Stimulated activated CD8-positive, alpha-beta memory T cell treated with anti-CD3 and anti-CD28 coated beads, Interleukin-7, amount 100 ng/mL, for 1 hour (primary cell): ENCODE measurements at places on chromosomes 2 and 18.

GRCh38 chr2:109175350-109175678 is 46.3 kb downstream of the SH3RF3 start:
- no peak for DNase-seq

DNA sequence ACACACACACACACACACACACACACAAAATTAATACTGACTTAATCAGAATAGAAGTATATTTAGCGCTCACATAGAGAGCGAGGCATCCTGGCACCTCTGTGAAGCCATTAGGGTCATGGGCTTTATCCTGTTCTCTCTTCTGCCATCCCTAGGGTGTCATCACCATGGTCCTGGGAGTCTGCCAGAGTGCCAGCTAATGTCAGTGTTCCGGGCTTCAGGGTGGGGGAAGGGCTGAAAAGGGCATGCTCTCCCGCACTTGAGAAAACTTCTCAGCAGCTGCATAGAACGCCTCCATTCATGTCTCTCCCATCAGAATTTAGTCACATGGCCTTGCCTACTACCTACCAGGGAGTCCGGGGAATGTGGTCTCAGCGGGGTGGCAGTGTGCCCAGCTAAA is 19.7 kb upstream of the DYNC2LI1 start:
- no peak for DNase-seq

- no peak for DNase-seq
Observed at GRCh38 chr2:162839419-162839818, 852 bp upstream of the KCNH7 start.

GRCh38 chr18:42412281-42412680 is 457.2 kb downstream of the PIK3C3 start:
- DNase-seq, result no peak

- no peak for DNase-seq
Observed at GRCh38 chr2:44071454-44072046, 75.8 kb upstream of the LRPPRC start.

GRCh38 chr2:46642218-46642617 is 162.9 kb downstream of the TMEM247 start:
- DNase-seq, result no peak

GRCh38 chr2:219595256-219595655 is 2.4 kb upstream of the STK11IP start:
- DNase-seq, result no peak

GRCh38 chr18:67074309-67074708 is 442.2 kb downstream of the DSEL start:
- DNase-seq, result no peak

DNA sequence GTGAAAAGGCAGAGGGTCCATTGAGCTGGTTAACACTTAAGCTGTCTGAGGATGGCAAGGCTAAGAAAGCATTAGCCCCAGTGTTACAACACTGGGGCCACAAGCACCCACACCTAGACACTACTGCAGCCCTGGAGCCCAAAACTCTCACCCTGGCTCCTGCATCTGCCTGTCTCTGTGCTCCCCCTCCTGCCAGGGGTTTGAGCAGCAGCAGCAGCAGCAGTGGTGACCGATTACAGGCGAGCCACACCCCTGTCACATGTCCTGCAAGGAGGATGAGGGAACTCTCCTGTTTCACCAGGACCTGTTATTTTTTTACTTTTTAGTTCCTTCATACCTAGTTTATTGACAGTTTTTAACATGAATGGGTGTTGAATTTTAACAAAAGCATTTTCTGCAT is 326.7 kb upstream of the MAP2 start:
- no peak for DNase-seq

DNA sequence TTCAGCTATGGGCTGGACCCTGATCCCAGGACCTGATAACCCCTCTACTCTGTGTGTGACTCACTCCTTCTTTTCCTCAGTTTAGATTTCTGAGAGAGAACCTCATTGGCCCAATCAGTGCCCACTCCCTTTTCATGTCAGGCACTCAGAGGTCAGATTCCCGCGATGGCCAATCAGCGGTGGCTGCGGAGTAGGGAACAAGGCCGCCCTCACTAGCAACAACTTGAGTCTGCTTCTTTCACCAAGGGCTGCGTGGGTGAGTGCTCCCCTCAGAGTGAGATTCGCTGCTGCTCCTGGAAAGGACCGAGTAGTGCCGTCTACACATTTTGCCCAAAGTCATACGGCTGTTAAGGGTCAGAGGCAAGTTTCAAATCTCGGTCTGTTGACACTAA is 34.7 kb downstream of the NPPC start:
- DNase-seq, result no peak

DNA sequence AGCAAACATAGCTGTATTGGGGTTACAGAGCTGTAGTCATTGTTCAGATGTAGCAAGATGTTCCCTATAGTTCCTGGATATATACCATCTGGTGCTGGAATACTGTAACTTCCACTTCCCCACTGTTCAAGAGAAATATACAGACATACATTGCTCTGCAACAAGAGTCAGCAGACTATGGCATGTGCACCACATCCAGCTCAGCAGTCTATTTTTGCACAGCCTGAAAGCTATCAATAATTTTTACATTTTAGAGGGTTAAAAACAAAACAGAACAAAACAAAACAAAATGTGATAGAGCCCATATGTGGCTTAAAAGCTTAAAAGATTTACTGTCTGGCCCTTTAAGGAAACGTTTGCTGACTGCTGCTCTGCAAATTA is 31.8 kb upstream of the VIT start:
- DNase-seq, result no peak

GRCh38 chr2:28326469-28326805 is 66.2 kb upstream of the FOSL2 start:
- DNase-seq, result no peak

DNA sequence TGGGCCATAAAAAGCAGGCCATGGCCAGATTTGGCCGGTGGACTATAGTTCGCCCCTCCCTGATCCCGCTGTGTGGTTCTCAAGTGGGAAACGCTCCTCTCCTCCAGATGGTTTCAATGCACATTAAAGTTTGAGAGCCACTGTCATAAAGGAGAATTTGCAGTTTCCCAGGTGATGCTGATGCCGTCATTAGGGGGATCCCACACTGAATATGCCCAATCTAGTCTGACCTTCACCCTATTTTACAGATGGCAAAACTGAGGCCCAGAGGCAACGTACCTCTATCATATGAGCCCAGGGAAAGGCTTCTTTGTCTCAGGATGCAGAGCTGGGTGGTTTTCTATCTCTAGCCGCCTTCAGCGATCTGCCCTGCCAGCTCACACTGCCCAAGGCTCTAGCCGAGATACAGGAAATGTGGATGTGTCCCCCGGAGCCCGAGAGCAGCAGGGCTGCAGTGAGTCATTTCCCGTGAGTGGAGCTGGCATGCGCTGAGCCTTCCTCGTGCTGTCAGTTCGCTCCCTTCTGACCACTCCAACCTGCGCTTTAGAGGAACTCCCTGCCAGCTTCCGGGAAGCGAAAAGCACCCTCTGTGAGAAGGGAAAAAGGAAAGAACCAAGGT is 116.2 kb downstream of the SMAD7 start:
- peak; percentile 56 for DNase-seq

- DNase-seq, result no peak
Observed at GRCh38 chr18:7824970-7825369, 257.9 kb downstream of the PTPRM start.

DNA sequence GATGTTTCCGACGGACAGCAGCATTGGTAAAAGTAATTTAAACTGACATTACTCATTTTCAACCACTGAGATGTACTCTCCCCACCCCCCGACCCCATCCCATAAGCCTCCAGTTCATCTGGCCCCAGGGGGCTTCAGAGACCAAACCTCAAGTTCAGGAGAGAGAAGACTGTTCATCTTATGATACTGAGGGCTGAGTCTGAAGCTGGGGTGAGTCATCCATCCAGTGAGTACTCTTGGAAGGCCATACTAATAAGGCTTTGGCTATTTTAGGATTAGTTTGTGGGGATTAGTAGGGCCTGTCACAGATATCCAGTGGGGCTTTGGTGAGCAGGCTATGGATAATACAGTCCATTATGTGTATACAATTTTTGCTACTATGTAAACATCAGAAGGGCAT is 125.3 kb upstream of the APCDD1 start:
- DNase-seq, result no peak

DNA sequence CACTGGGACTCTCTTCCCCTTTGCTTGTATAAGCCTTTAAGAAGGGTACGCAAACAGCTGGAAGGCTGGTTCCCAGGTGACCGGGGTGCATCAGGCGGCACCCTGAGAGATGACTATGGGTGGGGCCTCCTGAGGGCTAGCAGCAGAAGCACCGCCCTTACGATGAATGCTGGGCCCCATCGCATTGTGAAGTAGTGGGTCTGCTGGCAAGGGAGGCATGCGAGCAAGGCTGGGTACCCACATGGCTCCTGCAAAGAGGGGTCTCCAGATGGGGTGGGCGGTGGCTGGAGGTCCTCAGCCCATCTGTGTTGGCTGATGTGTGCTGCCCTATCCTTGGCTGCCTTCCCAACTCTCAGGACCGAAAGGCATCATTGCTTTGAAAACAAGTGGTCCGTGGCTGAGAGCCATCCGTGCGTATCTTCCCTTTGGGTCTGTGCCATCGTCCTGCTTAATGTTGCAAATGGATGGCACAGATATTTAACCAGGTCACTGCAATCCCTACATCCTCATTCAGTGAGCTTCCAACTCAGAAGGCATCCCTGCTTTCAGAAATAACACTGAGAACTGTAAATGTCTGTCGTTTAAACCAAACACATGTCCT is 83.5 kb upstream of the GPC1 start:
- no peak for DNase-seq

DNA sequence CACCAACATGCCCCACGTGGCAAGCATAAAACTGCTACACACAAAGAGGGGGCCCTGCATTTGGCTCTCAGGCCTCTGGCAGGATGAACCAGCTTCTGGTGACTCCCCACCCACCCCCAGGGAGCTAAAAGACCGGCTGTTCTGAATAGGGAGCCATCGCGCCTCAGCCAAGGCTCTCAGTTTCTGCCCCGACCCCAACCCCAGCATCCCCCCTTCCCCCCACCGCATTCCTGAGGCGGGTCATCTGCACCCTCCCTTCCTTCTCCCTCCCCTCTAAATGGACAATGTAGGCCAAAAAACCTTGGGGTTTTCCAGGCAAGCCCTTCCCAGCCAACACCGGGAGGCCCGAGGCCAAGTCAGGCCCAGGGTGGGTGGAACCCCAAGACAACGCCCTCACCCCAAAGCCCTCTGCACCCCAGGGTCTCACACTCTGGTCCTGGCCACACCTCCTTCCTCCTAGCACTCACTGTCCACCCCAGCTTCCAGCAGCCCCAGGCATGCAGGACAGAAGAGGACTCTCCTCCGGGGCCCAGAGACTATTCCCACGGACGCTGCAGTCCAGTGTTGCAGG is 5.7 kb downstream of the CYP26B1 start:
- no peak for DNase-seq

- DNase-seq, result no peak
Observed at GRCh38 chr2:185372188-185372587, 366.4 kb upstream of the FSIP2 start.

DNA sequence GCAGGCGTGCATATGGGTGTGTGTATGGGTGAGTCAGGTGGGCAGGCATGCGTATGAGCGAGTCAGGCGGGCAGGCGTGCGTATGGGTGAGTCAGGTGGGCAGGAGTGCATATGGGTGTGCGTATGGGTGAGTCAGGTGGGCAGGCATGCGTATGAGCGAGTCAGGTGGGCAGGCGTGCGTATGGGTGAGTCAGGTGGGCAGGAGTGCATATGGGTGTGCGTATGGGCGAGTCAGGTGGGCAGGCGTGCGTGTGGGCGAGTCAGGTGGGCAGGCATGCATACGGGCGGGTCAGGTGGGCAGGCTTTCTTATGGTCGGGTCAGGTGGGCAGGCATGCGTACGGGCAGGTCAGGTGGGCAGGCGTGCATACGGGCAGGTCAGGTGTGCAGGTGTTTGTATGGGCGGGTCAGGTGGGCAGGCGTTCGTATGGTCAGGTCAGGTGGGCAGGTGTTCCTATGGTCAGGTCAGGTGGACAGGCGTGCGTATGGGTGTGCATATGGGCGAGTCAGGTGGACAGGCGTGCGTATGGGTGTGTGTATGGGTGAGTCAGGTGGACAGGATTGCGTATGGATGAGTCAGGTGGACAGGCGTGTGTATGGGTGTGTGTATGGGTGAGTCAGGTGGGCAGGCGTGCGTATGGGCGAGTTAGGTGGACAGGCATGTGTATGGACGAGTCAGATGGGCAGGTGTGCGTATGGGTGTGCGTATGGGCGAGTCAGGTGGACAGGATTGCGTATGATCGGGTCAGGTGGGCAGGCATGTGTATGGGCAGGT is 28.7 kb upstream of the KLF11 start:
- no peak for DNase-seq

- DNase-seq, result no peak
Observed at GRCh38 chr2:156615836-156616322, 179.7 kb downstream of the GPD2 start.

GRCh38 chr2:127392133-127392827 is 4.5 kb upstream of the MAP3K2 start:
- no peak for DNase-seq

- no peak for DNase-seq
Observed at GRCh38 chr2:240579071-240579762, 7.3 kb upstream of the CAPN10 start.

DNA sequence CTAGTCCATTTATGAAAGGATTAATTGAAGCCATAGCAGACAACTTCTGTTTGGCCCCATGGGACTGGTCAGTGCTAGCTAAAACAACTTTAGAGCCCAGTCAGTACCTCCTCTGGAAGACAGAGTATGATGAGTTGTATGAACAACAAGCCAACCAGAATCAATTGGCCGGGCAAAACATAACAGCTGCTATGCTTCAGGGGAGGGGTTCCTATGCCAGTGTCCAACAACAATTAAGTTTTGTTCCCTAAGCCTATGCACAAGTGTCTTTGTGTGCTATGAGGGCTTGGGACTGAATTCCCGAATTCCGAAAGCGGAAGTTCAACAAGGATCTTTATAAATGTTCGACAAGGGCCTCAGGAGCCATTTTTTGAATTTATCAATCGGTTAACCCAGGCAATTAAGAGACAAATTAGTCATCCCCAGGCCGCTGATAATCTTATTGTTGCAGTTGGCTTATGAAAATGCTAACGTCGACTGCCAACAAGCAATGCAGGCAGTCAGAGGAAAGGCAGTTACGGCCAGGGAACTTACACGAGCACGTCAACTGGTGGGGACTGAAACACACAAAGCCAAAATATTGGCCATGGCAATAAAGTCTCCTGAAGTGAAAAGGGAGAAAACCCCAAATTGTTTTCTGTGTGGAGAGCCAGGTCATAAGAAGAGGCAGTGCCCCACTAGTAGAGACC is 57.9 kb downstream of the ZNF638 start:
- DNase-seq, result no peak

- no peak for DNase-seq
Observed at GRCh38 chr18:54743605-54743995, 84.7 kb upstream of the RAB27B start.

GRCh38 chr18:5103693-5104092 is 93.4 kb downstream of the AKAIN1 start:
- no peak for DNase-seq

- no peak for DNase-seq
Observed at GRCh38 chr2:229438430-229439159, 167.5 kb upstream of the PID1 start.

DNA sequence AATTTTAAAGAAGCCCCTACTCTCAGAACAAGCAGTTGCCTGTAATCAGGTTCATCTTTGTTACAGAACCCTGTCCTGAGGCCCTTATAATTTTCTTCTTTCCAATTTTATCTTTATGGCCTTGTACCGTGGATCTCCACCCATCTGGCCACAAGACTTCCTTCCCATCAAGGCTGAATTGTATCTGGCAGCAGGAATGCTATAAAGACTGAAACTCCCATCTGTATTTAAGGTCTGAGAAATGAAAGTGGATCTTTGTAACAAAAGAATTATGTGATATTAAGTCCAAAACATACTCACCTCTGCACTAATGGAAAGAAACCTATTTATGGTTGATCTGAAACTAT is 91.8 kb downstream of the METTL8 start:
- DNase-seq, result no peak

- no peak for DNase-seq
Observed at GRCh38 chr2:9243357-9243756, 36.7 kb downstream of the ASAP2 start.
